CD4-positive, alpha-beta T cell treated with Interleukin-21 for 1 hour (primary cell): ENCODE measurements at places on chromosomes 7 and 10.

GRCh38 chr10:349081-349480, 213.8 kb downstream of the ZMYND11 start:
- DNase-seq, result no peak

- DNase-seq, result no peak
Measured at GRCh38 chr7:26857170-26857505, 7.3 kb downstream of the SKAP2 start.

GRCh38 chr7:7104314-7104698, 78.0 kb upstream of the C1GALT1 start:
- DNase-seq, result no peak

DNA sequence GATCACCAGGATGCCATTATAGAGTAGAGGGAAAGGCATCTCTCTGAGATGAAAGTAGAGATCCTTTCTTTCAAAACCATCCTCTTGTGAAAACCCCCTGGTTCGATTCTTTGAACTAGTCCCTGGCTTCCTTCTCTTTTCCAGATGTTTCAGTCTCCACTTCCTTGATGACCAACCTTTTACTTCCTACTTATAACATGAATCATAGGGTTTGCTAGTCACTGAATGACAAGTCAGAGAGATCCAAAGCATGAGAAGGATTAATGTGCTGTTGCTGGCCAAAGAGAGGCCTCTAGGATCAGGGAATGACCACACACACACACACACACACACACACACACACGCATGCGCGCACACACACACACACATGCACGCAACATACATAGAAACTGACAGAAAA, 161.1 kb upstream of the FRMD4A start:
- no peak for DNase-seq

GRCh38 chr7:48004638-48005037, 24.3 kb downstream of the SUN3 start:
- no peak for DNase-seq

DNA sequence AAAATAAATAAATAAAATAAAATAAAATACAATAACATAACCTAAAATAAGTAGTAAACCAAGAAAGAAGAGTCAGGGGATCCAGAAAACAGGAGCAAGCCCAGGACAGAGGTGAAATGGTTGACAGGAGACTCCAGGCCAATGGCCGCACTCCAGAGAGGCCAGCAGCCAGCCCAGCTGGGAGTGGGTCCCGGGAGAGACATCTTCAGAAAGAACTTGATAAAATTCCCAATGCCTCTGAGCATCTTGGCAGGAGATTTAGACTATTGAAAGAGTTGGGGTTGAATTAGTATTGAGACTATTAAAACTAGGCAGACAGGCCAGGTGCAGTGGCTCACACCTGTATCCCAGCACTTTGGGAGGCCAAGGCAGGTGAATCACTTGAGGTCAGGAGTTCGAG, 62.6 kb downstream of the CLIP2 start:
- no peak for DNase-seq

GRCh38 chr7:138886501-138886917, 88.5 kb upstream of the ATP6V0A4 start:
- DNase-seq, result peak; percentile 82

DNA sequence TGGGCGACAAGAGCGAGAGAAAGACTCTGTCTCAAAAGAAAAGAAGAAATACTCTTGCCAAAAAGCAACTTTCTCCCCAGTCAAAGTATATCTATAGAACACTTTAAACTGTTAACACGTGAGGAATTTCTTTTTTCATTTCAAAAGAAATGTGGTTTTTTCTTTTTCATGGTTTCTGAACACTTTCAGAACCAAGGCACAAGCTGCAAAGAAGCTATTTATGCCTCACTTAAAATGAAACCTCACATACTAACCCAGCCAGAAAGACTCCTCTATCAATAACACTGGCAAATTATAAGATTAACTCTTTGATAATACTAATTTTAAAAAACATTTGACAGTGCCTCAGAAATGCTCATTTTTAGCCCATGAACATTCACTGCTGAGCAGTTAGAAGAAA, 20.9 kb downstream of the TBX20 start:
- DNase-seq, result no peak

- no peak for DNase-seq
Measured at GRCh38 chr7:107613948-107614347, 33.9 kb downstream of the BCAP29 start.

GRCh38 chr7:77808517-77808916, 9.9 kb downstream of the PHTF2 start:
- no peak for DNase-seq

- DNase-seq, result no peak
Measured at GRCh38 chr10:95814011-95814727, 58.2 kb downstream of the ENTPD1 start.

DNA sequence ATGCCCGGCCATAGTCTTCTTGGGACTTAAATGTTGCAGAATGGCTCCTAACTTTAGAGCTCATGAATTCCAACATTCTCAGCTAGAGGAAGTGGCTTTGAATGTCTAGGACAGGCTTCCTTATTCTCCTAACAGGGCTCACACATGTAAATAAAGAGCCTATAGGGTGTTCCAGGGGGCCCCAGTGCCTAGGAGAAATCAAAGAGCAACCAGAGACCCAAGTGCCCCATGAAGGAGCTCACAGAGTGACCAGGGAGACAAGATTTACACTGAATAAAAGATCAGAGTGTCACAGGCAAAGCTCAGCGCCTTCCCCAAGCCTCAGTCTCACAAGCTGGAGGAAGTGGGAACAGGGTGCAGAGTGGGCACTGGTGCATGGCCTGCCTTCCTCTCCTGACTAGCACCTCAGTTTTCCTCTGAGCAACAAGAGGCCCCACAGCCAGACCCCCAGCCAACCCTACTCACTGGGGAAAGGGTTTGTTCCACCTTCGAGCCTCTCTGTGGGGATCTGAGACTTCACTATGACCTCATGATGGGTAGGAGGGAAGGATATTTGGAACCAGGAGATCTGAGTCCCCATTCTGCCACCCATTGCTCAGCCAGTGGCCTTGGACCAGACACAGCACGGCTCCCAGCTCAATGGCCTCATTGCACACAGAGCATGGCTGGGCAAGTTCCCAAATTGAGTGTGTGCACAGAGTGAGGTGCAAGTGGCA, 16.0 kb downstream of the TMEM273 start:
- no peak for DNase-seq

DNA sequence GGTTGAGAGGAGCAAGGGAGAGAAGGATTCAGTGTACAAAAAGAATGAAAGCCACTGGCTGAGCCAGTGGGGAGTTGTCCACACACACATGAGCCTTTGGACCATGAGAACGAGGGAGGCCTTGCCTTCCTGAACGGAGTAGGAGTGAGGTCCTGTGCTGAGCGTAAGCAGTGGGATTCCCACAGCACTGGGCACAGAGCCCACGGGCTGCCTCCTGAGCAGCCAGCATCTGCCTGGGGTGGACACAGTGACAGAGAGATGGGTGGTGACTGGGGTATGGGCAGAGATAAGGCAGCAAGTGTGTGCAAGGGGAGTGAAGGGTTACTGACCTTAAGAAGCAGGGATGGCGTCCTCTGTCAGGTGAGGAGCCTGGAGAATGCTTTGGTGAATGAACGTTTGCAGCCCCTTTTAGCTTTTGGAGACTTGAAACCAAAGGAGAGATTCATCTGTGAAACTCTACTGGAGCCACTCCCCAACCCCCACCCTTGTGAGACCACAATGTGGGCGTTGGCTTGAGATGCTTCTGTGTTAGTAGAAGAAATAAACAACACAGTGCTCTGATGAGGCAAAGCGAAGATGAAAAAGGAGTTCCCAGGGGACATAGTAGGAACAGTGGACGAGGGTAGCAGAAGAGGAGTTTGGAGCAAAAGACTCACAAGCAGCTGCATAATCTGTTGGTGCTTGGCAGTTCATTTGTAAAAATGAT, 56.5 kb downstream of the FIGNL1 start:
- DNase-seq, result peak; percentile 57

- DNase-seq, result no peak
Measured at GRCh38 chr10:1434912-1435692, 302.2 kb downstream of the ADARB2 start.

- no peak for DNase-seq
Measured at GRCh38 chr10:1120306-1120705, 64.1 kb downstream of the WDR37 start.

DNA sequence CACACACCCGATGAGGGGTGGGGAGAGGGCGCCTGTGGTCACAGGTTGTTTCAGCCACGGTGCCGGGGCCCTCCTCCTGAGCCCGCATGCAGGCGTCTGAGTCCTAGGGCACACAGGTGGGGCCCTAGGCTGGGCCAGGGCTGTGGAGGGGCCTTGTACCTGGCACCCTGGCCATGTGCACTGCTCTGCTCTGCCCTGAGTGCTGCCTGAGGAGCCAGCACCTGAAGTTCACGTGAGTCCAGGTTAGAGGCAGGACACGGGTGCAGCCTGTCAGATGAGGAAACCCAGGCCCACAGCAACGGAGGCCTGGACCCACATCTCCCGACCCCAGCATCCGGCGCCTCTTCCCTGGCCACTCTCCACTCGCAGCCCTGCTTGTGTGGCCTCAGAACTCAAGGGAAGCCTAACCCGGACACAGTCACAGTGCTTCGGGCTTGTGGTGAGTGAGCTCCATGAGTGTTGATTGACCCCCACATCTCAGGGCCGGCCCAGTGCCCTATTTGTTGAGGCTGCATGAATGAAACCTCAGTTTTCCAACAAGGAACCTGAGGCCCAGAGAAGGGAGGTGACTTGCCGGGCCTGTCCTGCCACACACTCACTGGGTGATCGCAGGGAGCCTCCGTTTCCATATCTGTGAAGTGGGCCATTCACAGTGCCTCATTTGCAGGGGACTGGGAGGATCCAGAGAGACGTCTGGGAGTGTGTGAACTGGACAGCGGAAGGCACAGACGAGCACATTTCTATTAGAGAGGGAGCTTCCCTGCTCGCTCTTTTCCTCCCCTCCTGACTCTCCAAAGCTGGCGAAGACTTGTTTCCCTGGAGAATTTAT, 39.6 kb downstream of the PPIF start:
- no peak for DNase-seq

DNA sequence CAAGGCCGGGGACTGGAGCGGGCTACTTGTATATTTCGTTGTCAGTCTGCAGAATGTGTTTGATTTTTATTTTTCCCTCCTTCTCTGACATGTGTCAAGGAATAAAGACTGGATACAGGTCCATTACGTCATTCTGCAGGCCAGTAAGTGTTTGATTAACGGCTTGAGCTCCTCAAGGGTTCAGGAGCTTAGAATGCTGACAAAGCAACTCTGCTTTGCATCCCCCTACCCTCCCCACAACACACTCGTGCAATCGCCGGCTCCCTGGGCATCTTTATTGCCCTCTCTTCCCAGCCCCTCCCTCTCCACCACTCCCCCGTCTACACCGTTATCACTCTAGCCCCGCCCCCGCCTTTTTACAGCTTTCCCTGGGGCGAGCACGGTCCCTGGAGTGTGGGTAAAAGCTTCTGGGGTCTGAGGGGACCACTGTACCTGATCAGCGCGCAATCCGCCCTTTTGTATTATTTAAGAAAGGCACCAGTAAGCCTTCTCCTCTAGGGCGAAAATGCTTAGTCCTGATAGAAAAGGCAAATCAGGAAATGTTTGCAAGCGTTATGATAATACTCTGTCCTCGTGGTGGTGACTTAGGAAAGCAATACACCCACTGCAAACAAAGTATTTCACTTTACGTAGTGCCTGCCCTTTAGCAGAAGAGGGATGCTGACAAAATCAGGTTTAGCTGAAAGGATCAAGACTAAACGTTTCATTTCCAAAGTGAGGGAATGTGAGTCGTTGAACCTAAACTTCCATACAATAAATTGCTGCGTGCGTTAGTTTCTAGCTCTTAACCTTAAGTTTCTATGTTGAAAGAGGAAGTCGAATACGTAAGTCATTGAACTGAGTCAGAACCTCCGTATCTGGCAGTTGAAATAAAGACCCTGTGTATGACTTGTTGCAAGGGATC, 1.4 kb upstream of the CREB5 start:
- DNase-seq, result no peak

GRCh38 chr10:53886325-53887300, 914.4 kb downstream of the PCDH15 start:
- no peak for DNase-seq

- DNase-seq, result no peak
Measured at GRCh38 chr10:61225939-61226338, 227.2 kb downstream of the TMEM26 start.

DNA sequence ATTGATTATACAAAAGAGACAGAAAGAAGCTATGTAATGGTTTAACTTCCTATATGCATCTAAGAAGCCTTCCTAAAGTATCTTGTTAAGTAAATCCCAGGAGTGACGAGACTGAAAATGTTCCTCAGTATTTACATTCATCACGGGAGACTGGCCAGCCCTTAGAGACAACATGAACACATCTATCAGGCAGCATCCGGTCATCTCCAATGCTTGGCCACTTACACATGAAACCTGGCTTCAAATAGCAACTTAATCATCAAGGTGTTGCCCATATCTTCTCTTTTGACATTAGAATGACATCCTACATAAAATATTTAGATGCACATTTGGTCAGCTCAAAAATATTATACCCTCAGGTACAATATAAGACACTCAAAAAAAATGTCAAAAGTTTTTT, 33.8 kb downstream of the ERCC6 start:
- DNase-seq, result no peak

- DNase-seq, result no peak
Measured at GRCh38 chr7:148720472-148720871, 21.8 kb downstream of the CUL1 start.

DNA sequence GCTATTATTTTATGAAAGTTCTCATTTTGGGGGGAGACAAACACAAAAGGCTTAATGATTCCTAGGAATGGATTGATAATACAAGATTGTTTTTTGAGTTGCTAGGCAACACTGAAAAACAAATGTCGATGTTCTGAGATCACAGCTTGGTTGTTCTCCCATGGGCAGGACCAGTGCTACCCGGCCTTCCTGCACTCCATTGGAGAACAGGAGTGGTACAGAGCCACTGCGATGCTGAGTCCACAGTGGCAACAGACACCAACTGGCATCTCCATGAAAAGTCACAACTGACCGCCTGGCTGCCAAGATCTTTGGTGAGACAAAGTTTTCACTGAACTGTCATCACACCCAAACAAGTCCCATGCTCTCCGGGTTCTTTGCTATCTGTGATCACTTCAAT, 68.9 kb upstream of the NMT2 start:
- no peak for DNase-seq

DNA sequence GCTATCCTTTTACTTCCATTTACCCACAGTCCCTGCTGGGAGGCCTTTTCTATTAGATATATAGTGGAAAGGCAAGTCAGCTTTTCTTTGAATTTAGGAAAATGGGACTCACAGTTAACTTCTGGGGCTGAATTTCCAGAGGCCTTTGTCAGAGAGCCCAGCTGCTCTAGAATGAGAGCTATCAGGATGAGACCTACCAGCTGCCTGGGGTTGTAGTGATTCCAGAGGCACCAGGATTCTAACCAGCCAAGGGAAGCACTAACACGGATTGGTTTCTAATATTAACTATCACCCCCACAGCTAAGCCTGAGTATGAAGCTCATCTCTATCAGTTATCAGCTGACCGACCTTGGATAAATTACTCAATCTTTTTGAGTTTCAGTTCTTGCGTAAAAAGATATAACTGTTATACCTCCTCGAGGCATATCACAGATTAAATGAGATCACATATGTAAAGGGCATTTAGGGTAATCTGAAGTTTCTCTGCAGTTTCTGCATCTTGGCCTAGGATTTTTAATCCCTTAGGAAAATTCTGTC, 56.6 kb upstream of the CALD1 start:
- no peak for DNase-seq
